GM18507 (cell line): ENCODE measurements at places on chromosomes 5 and 9.

DNA sequence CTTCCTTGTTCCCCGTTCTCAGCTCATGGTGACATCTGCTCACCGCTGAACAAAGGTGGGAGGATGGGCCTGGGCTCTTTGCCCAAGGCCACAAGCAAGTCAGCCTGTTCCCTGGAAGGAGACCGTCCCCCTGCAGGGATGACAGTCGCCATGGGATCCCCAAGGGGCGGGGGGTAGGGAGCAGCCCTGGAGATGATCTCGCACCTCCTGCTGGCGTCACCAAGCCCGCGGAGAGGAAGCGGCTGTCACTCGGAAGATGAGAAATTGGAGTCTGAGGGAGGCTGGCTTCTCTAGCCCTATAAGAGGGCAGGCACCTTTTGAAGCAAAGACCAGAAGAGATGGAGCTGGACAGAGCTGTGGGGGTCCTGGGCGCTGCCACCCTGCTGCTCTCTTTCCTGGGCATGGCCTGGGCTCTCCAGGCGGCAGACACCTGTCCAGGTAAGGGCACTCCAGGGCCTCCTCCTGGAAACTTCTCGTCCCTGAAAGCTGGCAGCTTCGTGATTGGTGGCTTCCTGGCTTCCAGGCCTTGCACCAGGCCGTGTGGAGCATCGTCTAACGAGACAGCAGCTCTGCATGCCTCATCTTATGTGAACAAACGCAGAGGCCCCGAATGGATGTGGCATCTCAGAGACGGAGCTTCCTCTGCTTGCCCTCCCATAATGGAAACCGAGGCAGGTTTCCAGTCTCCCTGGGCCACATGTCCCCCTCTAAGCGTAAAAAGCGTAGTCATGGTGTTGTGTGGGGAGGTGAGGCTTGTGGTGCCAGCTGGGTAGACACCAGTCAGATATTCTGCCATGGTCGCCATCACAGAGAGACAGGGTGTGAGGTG, at the start of gene FCN2:
Gene FCN2, plus strand, starts transcription at position 327 of the 829 bp plus-strand sequence. Its CDS starts 12 bp downstream, at position 339.
- DNase-seq = no peak

DNA sequence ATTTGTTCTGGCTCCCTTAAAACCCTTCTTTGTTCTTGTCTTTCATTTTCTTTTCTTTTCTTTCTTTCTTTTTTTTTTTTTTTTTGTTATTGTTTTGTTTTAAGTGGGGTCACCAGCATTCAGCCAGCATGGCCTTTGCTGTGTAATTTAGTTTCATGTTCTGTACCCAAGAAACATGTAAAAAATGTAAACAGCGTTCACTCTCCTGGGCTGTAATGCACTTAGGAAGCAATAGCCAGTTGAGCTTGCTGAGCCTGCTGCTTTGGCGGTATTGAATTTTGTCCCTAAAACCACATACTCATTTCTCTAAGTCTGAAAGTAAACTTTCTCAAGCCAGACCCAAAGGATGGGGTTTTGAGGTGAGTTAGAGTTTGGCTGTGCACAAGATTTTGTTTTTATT, 158.6 kb downstream of the PAPPA start:
- no peak for DNase-seq

DNA sequence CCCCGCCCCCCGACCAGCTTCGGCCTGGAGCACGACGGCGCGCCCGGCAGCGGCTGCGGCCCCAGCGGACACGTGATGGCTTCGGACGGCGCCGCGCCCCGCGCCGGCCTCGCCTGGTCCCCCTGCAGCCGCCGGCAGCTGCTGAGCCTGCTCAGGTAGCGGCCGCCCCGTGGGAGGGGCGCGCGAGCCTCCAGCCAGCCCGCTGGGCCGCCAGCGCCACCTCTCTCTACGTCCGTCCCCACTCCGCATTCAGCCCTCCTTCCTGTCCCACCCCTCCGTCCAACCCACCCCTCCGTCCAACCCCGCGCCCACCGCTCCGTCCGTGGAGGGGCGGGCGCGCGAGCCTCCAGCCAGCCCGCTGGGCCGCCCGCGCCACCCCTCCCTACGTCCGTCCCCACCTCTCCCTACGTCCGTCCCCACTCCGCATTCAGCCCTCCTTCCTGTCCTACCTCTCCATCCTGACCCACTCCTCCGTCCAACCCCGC, 6.5 kb downstream of the ADAMTS13 start:
- no peak for DNase-seq

DNA sequence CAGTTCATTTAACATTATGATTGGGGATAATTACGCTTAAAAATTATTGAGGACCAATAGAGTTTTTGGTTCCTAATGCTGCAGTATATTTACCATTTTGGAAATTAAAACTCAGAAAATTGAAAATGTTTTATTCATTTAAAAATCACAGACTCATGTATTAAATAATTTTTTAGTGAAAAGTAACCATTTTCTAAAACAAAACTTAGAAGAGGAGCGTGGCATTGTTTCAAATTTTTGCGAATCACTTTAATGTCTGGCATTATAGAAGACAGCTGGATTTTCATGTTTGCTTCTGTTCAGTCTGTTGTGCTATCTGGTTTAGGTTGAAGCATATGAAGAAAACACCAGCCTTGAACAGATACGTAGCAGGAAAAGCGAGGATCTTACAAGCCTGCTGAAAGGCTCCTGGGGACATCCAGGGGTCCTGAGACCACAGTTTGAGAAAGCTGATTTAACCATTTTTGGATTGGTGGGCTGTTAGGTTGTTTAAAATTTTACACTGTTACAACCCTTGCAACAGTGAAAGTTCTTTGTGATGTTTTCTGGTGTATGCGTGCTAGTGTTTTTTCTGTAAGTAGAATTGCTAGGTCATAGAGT, 1.6 kb downstream of the ZFYVE16 start:
- no peak for DNase-seq

DNA sequence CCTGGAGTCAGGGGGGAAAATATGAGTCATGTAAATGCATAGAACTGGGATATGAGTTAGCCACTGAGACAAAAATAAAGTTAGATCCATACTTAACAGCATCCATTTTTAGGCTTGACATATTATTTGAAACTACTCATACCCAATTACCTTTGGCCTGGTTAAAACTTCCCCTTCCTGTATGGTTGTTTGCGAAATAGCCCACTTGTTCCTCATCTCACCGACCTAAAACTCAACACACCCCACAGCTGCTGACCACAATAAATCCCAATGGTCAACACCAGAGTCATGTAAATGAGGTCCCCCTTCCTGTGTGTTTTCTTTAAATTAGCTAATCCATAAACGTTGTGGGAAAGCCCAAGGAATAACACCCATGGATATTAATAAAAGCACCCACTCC, 55.2 kb upstream of the TMEM215 start:
- DNase-seq = no peak

- no peak for DNase-seq
Measured at GRCh38 chr9:120807607-120808379, 14.6 kb upstream of the FBXW2 start.

GRCh38 chr9:117392992-117393391, 21.9 kb downstream of the ASTN2 start:
- DNase-seq = no peak

DNA sequence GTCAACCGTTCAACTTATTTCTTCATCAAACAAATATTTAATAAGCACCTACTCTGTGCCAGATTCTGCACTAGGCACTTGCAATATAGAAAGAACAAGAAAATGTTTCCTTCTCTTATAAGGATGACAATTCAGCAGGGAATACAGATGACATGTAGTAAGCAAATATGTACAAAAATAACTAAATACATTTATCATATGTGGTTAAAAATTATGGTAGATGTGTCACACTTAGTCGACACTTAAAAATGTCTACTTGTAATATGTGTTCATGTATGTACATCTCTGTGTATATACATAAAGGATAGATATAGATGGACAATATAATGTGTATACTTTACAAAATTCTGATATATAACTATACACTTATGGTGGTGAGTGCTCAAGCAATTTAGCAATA, 417.0 kb upstream of the MEF2C start:
- no peak for DNase-seq

GRCh38 chr9:90249094-90249493, 393.5 kb downstream of the DIRAS2 start:
- DNase-seq = no peak

- no peak for DNase-seq
Measured at GRCh38 chr5:176491101-176491502, 42.9 kb downstream of the FAF2 start.

GRCh38 chr9:113475992-113476391, 12.5 kb downstream of the RGS3 start:
- DNase-seq = no peak

GRCh38 chr5:143561219-143561618, 157.7 kb upstream of the NR3C1 start:
- DNase-seq = no peak

GRCh38 chr5:151318850-151319732, 15.5 kb upstream of the SLC36A3 start:
- peak; percentile 8 for DNase-seq
